CD4-positive, alpha-beta memory T cell (primary cell): ENCODE measurements at places on chromosomes 4 and X. TPM values are rescaled to one million over a fixed set of nuclear protein-coding genes. Genes with fewer than 3 reads are reported as not detected.

DNA sequence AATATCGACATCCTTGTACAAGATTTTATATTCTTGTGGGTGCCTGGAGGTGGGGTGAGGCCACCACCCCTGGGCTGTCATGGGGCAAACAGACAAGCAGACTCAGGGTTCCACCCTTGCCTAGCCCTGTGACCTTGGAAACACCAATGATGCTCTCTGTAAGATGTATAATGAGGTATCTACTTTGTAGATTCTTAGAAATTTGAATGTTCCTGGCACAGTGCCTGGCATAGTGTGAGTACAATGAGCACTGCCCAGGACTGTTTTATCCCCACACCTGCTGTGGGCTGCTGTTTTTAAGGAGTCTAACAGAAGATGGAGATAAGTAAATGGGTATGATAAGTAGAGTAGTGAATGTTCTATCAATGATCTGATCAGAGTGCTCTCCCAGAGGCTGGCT is 3.1 kb downstream of the ZNF518B start:
- no peak for DNase-seq

GRCh38 chr4:163484906-163485305 is 9.6 kb upstream of the TMA16 start:
- peak; percentile 36 for DNase-seq

The SPARCL1 gene
- not detected for total RNA-seq

DNA sequence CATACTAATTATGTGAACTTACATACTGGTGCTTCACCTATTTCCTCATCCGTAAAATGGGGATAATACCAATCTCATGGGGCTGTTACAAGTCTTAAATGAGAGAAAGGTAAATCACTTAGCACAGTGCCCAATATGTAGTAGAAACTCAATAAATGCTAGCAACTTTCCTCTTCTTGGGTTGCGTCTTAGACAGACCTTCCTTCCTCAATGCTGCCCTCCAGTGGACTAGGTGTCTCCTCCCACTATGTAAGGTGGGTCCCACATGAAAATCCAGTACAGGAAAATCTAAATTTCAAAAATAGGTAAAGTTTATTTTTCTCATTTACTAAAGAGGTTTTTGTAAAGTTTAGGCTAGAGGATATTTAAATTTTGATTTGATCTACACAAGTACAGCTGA is 20.6 kb downstream of the ZDHHC9 start:
- peak; percentile 38 for DNase-seq

- no peak for DNase-seq
Measured at GRCh38 chr4:183885205-183885720, 19.8 kb upstream of the STOX2 start.

GRCh38 chrX:104749951-104750610 is 184.1 kb downstream of the IL1RAPL2 start:
- no peak for DNase-seq
